ENCODE measurements at places on chromosomes 12 and 14. TPM values are rescaled to one million over a fixed set of nuclear protein-coding genes. Genes with fewer than 3 reads are reported as not detected.

GRCh38 chr12:2052826-2053678 is at the start of gene CACNA1C:
TSS of gene CACNA1C (plus strand) at chr12:2052987. CDS start at chr12:2053563, 576 bp downstream.
- H3K36me3 ChIP-seq, result no peaks in the 10 kb centered on the region
- H3K4me1 ChIP-seq, result peaks cover 8% of the 10 kb centered on the region
- no peak within 1 kb of the TSS for H3K27ac ChIP-seq
- peaks cover 34% of the 10 kb centered on the region for H3K27me3 ChIP-seq
- H3K4me3 ChIP-seq, result peak within 1 kb of the TSS; percentile 24
- DNase-seq, result no peak

Gene TRPV4
- total RNA-seq, result 2.1 TPM

DNA sequence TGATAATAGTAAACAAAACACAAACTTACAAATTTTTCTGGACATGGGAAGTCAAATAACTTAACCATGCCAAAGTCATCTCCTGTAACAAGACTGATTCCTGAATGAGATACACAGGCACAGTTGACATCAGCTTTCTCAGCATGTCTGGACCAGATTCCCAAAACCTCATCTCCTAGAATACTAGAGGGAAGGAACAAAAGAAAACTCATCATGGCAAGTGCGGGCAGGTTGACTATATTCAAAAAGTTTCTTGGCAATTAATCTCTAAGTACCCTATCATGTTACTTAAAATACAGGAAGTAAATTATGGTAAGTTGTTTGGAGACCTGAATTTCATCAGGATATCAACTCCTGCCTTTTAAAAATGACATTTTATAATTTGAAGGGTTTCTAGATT is 53.9 kb downstream of the ZC3H14 start:
- H3K4me1 ChIP-seq, result no peaks in the 10 kb centered on the region
- no peaks in the 10 kb centered on the region for H3K27me3 ChIP-seq
- H3K4me3 ChIP-seq, result no peak overlapping the region
- H3K27ac ChIP-seq, result no peak overlapping the region
- peaks cover 3% of the 10 kb centered on the region for H3K36me3 ChIP-seq

Gene RAN
- 2,064 TPM for total RNA-seq

Gene PAX9
- total RNA-seq, result not detected

Gene OVCH1
- 0.07 TPM for total RNA-seq

- no peak overlapping the region for H3K27ac ChIP-seq
- no peaks in the 10 kb centered on the region for H3K27me3 ChIP-seq
- no peak overlapping the region for H3K4me3 ChIP-seq
- DNase-seq, result no peak
- no peaks in the 10 kb centered on the region for H3K4me1 ChIP-seq
These were observed 17.8 kb downstream of the TAS2R50 start for GRCh38 chr12:10968765-10969456.

GRCh38 chr12:60100852-60101251 is 505.0 kb downstream of the SLC16A7 start:
- no peak for DNase-seq
- no peak overlapping the region for H3K4me3 ChIP-seq

DNA sequence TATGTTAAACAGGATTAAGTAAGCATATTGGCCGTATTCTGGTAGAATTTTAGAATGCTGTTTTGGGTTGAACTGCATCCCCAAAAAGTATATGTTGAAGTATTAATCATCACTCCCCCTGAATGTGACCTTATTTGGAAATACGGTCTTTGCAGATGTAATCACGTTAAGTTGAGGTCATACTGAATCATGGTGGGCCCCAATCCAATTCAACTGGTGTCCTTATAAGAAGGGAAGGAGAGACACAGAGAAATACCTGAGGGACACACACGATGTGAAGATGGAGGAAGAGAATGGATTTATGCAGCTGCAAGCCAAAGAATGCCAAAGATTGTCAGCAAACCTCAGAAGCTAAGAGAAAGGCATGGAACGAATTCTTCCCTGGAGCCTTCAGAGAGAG is 268.6 kb downstream of the ITPR2 start:
- no peaks in the 10 kb centered on the region for H3K27me3 ChIP-seq
- no peak overlapping the region for H3K4me3 ChIP-seq
- H3K36me3 ChIP-seq, result no peaks in the 10 kb centered on the region
- H3K4me1 ChIP-seq, result no peaks in the 10 kb centered on the region
- no peak for DNase-seq
- no peak overlapping the region for H3K27ac ChIP-seq

Gene KRT2
- total RNA-seq, result not detected

DNA sequence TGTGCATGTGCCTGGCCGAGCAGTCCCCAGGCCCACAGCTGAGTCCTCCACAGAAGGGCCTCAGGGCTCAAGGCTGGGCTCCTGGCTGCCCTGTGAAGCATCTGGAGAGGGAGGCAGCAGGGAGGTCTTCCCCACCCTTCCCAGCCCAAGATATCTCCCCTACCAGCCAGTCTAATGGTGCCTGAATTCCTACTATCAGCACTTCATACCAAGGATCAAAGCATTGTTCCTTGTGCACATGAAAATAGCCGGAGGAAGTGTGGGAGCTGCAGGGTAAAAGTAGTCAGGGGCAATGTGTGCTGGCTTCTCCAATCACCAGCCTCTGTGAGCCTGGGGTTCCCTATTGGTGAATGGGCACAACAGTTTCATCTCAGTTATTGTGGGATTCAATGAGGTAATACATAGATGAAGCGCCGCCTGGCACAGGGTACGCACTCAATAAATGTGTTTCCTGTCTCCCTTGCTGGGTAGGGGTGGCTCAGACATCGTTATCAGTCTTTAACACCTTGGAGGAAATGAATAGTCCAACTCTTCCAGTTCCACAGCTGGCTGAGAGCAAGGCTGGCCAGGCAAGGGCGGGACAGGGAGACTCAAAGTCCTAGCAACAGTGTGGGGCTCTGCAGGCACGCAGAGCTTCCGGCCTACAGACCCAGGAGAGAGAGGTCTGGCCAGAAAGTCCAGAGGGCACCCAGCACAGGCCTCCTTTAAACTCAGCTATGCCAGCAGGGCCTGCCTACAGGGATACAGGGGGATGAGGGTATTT is 39.1 kb upstream of the PNMA1 start:
- H3K4me1 ChIP-seq, result peaks cover 2% of the 10 kb centered on the region
- no peaks in the 10 kb centered on the region for H3K36me3 ChIP-seq
- DNase-seq, result no peak

- no peaks in the 10 kb centered on the region for H3K4me1 ChIP-seq
- H3K36me3 ChIP-seq, result no peaks in the 10 kb centered on the region
- no peak overlapping the region for H3K4me3 ChIP-seq
- no peaks in the 10 kb centered on the region for H3K27me3 ChIP-seq
These were observed 127.6 kb downstream of the SLC8A3 start for GRCh38 chr14:70061108-70061507.

DNA sequence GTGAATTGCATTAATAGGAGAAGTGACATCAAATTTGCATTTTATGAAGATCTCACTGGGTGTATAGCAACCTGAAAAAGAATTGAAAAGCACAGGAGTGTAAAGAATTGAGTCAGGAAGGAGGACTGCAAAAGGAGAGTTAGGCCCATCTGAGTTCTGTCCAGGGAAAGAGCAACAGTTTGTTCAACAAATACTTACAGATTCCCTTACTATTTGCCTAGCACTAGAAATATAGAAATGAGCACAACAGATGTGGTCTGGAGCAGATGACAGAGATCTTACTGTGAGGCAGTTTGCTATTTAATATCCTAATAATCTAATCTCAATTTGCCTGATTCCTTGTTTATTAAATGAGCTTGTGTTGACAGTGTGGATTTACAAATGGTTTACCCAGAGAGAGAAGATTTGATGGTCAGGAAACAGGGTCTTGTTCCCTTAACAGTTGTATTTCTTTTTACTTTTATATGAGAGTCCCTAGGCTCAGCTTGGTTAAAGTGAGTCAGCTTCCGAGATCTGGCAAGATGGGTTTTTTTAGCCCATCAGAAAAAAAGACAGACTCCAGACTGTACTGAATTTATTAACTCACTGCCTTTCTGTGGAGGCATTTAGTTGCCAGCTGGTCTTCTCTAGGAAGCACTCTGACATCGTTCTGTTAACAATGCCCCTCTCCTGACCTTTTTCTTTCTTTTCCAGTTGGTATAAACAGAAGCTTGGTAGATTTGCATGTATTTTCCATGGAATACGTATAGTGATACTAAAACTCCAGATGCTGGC is 229.7 kb downstream of the TTC6 start:
- no peak overlapping the region for H3K27ac ChIP-seq
- no peaks in the 10 kb centered on the region for H3K36me3 ChIP-seq

Gene TPCN1
- 18.1 TPM for total RNA-seq

- DNase-seq, result peak; percentile 89
- H3K4me3 ChIP-seq, result peak within 1 kb of the TSS; percentile 60
- no peaks in the 10 kb centered on the region for H3K36me3 ChIP-seq
- peaks cover 11% of the 10 kb centered on the region for H3K27me3 ChIP-seq
These were observed at the start of gene PGF for GRCh38 chr14:74955229-74956026. TSS of gene PGF (minus strand) at chr14:74955597. CDS start at chr14:74955242, 355 bp downstream.

GRCh38 chr12:97375310-97375709 is 87.3 kb upstream of the RMST start:
- H3K27me3 ChIP-seq, result no peaks in the 10 kb centered on the region
- no peak for DNase-seq
- no peak overlapping the region for H3K27ac ChIP-seq
- H3K4me1 ChIP-seq, result no peaks in the 10 kb centered on the region

Gene KRT79
- not detected for total RNA-seq

DNA sequence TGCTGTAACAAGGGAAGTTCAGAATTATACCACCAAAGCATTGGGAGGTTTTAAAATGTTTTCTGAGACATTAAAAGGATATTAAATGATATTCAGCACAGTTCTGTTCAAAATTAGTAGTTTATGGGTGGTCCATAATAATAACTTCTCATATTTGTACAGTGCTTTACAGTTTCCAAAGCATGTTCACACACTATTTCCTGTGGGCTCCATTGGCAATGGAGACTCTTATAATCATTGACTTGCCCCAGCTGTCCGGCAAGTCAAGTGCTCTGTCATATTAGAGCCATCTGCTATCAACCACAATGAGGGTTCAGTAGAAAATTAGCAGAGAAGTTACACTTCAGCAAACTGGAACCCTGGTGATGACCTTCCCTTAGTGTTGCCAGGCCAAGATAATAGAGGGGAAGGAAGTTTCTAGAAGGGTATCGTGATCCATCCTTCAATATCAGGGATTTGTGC is 526.6 kb upstream of the CCDC196 start:
- no peaks in the 10 kb centered on the region for H3K36me3 ChIP-seq
- no peak overlapping the region for H3K4me3 ChIP-seq
- H3K27me3 ChIP-seq, result no peaks in the 10 kb centered on the region
- no peak for DNase-seq

- no peaks in the 10 kb centered on the region for H3K36me3 ChIP-seq
- H3K27me3 ChIP-seq, result no peaks in the 10 kb centered on the region
- no peak overlapping the region for H3K4me3 ChIP-seq
- no peak for DNase-seq
- H3K27ac ChIP-seq, result no peak overlapping the region
These were observed 36.2 kb upstream of the FERMT2 start for GRCh38 chr14:52987042-52987441.

Gene FSCB
- not detected for total RNA-seq

- no peaks in the 10 kb centered on the region for H3K4me1 ChIP-seq
- H3K36me3 ChIP-seq, result no peaks in the 10 kb centered on the region
- H3K4me3 ChIP-seq, result no peak overlapping the region
- DNase-seq, result no peak
- H3K27me3 ChIP-seq, result no peaks in the 10 kb centered on the region
- H3K27ac ChIP-seq, result no peak overlapping the region
These were observed 20.0 kb upstream of the KITLG start for GRCh38 chr12:88600272-88600671.

- DNase-seq, result no peak
- no peaks in the 10 kb centered on the region for H3K4me1 ChIP-seq
- H3K4me3 ChIP-seq, result no peak overlapping the region
- H3K36me3 ChIP-seq, result no peaks in the 10 kb centered on the region
- H3K27ac ChIP-seq, result no peak overlapping the region
These were observed 62.2 kb upstream of the CAPRIN2 start for GRCh38 chr12:30816742-30817465.

DNA sequence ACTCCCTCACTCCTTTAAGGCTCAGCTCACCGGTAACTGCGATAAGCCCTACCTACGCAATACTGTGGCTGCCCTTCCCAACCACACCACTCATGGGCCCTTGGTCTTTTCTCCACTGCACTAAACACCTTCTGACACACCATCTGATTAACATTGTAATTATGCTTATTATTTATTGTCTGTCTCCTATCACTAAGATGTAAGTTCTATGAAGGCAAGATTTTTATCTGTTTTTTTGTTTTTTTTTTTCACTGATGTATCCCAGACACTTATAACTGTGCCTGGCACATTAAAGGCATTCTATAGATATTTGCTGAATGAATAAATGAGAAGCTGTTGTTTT is 34.2 kb upstream of the PYGL start:
- H3K36me3 ChIP-seq, result no peaks in the 10 kb centered on the region
- no peaks in the 10 kb centered on the region for H3K27me3 ChIP-seq
- DNase-seq, result no peak
- no peak overlapping the region for H3K27ac ChIP-seq
- H3K4me3 ChIP-seq, result no peak overlapping the region
- no peaks in the 10 kb centered on the region for H3K4me1 ChIP-seq

- H3K36me3 ChIP-seq, result no peaks in the 10 kb centered on the region
- no peak for DNase-seq
- peaks cover 12% of the 10 kb centered on the region for H3K4me1 ChIP-seq
- H3K27me3 ChIP-seq, result no peaks in the 10 kb centered on the region
These were observed 610.7 kb downstream of the VRK1 start for GRCh38 chr14:97407701-97408407.

Gene FLVCR2
- total RNA-seq, result 7.1 TPM

Gene FKBP4
- total RNA-seq, result 227 TPM

DNA sequence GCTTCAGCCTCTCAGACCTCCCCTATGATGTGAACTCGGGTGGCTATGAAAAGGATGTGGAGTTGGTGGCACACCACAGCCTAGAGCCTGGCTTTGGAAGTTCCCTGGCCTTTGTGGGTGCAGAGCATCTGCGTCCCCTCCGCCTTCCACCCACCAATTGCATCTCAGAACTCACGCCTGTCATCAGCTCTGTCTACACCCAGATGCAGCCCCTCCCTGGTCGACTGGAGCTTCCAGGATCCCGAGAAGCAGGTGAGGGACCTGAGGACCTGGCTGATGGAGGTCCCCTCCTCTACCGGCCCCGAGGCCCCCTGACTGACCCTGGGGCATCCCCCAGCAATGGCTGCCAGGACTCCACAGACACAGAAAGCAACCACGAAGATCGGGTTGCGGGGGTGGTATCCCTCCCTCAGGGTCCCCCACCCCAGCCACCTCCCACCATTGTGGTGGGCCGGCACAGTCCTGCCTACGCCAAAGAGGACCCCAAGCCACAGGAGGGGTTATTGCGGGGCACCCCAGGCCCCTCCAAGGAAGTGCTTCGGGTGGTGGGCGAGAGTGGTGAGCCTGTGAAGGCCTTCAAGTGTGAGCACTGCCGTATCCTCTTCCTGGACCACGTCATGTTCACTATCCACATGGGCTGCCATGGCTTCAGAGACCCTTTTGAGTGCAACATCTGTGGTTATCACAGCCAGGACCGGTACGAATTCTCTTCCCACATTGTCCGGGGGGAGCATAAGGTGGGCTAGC is 7.0 kb upstream of the RPS26 start:
- H3K4me1 ChIP-seq, result no peaks in the 10 kb centered on the region
- no peaks in the 10 kb centered on the region for H3K27me3 ChIP-seq
- no peak overlapping the region for H3K4me3 ChIP-seq
- no peak for DNase-seq

Gene CMTM5
- total RNA-seq, result not detected
